GM13976 (cell line): ENCODE measurements at places on chromosomes 7 and 10.

- DNase-seq, result no peak
Measured at GRCh38 chr7:46654546-46655443, 733.7 kb upstream of the IGFBP3 start.

DNA sequence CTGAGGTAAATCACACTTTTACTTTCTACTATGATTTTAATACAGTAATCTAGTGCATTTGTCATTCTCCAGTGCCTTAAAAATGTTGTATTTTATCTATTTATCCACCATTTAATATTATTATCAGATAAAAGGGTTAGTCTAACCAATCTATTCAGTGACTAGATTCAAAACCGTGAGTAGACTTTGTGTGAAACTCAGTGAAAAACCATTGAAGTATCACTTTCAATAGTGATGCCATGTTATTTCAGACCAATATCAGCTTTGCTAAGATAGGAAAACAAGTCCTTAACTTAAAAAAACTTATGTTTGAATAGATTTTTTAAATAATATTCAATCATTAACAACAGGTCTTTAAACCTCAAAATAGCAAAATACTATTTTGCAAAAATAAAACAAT lies 1628.7 kb downstream of the REEP3 start:
- no peak for DNase-seq

DNA sequence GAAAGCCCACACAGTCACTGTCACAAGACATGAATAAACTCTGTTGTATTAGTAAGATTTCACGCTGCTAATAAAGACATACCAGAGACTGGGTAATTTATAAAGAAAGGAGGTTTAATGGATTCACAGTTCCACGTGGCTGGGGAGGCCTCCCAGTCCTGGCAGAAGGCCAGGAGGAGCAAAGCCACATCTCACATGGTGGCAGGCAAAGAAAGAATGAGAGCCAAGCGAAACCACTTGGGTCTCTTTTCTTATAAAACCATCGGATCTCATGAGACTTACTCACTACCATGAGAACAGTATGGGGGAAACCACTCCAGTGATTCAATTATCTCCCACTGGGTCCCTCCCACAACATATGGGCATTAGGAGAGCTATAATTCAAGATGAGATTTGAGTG lies 110.2 kb downstream of the ST8SIA6 start:
- DNase-seq, result no peak

DNA sequence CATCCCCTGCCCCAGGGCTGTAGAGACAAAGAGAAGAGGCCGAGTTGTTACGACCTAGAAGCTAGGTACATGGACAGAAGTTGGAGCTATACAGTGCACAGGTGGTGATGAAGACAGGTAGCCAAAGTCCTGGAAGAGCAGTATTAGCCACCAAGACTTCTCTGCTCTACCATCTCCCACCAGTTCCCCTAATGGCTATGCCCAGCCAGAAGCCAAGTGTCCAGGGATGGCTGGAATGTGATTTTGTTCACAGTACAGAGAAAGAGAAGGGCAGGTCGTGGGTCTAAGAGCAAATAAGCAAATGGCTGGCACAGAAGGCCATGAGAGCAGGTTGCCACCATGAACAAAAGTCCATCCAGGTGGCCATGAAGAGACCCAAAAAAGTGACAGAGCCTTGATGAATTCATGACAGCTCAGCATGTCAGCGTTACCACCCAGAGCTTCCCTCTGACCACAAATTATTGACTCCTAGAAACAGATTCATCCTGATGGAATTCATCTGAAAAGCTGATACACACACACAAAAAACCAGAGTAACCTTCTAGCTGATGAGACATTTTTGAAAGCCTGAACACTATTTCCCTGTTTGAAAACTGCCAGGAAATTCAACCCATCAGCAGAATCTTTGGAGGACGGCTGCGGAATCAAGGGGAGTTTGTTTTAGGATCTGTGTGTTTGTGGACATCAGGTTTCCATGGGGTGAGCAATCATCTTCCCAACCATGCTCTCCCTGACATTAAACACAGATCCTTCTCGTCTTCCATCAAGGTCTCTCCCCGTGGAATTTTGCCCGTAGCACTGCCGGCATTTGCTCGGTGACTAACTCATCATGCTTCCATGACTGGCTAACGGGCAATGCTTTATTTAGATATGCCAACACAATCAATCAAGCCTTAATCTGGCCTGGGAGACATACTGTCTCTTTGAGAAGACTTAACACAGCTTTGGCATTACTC lies 906.7 kb upstream of the AUTS2 start:
- DNase-seq, result no peak

DNA sequence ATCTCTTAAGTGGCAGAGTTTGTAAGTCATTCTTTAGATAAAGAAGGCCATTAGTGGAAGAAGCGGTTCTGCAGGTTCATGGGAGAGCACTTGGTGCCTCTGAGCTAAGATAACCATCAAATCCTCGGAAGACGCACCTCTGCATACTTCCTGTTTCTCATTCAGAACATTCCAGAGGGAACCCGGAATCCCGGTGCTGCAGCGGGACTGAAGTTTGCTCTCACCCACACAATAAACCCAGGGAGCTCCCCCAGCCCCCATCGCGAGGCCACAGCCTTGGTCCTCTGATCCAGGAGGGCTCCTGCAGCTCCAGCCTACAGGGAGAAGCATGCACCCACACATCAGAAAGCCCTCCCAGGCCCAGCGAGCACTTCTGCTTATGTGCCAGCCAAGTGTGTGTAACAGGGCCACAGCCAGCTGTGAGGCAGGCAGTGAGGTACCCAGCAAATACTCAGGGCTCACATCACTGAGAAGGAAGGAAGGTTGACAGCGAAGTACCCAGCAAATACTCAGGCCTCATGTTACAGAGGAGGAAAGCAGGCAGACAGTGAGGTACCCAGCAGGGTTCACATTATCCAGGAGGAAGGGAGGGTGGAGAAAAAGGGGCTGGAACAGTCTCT lies 142.4 kb downstream of the DIP2C start:
- DNase-seq, result no peak

DNA sequence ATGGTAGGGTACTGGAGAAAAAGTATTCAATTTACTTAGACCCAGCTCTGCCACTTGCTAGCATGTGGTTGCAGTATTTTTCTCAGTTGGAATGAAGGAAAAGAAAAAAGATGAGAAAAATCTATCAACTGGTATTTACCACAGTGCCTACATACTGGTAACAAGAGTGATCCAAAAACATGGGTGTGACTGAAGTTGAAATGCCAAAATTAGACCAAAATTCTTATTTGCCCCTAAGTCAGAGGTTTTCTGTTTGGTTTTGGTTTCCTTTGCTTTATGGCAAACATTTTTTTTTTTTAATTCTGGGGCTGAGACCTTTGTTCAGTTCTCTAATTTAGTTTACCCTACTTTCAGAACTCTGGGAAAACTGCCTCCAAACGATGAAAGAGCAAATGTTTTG lies 12.3 kb downstream of the HYCC1 start:
- no peak for DNase-seq

DNA sequence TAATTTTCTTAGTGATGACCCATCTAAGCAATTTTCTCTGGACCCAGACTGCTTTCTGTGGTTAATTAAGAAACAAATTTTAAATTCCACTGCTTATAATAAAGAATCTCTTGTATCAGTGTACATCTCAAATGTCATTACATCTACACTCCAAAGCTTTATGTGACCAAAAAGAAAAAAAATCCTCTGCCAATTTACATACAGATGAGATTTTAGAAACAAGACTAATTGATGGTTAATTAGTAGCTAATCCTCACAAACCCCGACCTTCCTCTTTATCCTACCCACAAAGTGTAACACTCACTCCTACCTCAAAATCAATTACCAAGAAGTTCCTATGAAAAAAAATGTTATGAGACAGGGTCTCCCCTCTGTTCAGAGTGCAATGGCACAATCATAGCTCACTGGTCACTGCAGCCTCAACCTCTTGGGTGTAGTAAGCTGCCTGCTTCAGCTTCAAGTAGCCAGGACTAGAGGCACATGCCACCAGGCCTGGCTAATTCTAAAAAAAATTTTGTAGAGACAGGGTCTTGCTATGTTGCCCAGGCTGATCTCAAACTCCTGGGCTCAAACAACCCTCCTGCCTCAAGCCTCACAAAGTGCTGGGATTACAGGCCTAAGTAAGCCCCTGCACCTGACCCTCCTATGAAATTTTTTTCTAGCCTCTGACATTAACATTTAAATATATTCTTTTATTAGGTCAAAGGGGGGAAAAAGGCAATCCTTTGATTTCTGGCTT lies 14.8 kb downstream of the KIF5B start:
- DNase-seq, result no peak

GRCh38 chr7:154875297-154875696 lies 127.6 kb downstream of the PAXIP1 start:
- DNase-seq, result no peak

DNA sequence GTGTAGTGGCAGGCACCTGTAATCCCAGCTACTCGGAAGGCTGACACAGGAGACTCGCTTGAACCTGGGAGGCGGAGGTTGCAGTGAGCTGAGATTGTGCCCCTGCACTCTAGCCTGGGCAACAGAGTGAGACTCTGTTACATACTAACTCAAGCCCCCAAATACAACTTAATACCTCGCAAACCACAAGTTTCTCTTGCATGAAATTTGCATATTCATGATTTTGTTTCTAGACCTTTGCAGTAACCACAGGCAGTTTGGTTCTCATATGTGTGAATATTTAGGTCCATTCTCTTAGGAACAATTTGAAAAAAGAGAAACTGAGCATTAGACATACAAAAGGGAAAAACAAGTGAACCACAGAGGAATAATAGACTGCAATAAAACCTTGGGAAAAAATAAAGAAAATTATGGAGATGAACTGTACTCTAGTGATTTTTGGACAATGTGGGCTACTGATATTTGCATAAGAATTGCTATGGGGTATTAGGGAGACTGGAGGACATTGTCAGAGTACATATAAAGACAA lies 77.0 kb downstream of the ZNF277 start:
- no peak for DNase-seq

DNA sequence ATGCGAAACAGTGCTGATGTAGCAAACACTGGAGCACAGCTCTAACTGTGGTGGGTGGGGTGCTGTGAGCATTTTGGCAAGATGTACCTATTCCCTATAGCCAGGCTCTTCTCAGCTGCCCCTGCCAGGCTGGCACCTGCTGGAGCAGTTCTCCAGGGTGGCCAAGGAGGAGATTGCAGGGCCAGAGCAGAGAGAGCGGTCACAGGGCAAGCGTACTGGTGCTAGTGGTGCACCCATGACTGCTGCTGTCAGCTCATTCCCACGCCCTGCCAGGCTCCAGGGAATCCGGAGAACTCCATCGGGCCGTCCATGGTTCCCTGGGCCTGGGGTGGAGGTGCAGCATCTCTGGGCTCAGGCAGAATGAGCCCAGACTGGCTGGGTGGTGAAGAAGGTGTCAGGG lies 2.1 kb downstream of the COL13A1 start:
- no peak for DNase-seq

DNA sequence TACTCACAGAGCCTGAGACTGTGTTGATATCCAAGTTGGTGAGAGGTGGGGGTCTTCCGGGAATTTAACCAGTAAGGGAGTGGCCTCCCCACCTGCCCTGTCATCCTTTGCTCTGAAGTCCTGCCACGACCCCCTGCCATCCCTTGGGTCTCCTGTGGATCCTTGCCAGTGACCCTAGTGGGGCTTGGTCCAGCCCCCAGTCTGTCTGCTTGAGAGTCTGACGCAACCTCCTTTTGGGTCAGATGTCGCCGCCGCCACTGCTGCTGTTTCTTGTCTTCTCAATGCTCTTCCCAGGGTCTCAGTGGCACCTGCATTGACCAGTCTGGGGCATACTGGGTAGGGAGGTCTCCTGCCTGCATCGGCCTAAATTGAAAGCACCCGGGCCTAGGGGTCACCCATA lies 28.8 kb downstream of the PAX2 start:
- DNase-seq, result no peak

DNA sequence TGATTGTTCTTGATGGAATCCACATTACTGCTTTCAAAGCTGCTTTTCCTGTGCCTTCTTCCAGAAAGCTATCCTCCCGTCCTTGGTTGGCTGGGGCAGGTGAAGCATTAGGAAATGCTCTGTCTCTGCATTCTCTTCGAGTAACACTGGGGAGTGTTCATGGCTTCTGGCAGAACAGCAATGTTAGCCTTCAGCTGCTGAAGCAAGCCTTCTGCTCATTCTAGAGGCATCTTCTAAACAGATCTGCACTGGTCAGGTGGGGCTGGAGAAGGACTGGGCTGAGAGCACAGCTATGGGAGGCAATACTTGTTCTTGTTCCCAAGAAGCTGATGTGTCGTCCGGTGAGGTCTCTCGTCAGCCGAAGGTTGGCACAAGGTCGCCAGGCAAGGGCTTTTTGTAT lies 80.6 kb downstream of the MGMT start:
- DNase-seq, result no peak

- DNase-seq, result no peak
Measured at GRCh38 chr10:14670551-14671240, 104.0 kb downstream of the FAM107B start.

GRCh38 chr7:147509541-147510200 lies 1080.9 kb upstream of the C7orf33 start:
- DNase-seq, result no peak

- no peak for DNase-seq
Measured at GRCh38 chr10:34756584-34756983, 58.5 kb downstream of the PARD3 start.

- DNase-seq, result peak; percentile 78
Measured at GRCh38 chr10:3852147-3852904, 67.3 kb upstream of the KLF6 start.

- no peak for DNase-seq
Measured at GRCh38 chr10:21463436-21463835, 62.0 kb downstream of the SKIDA1 start.

GRCh38 chr7:44603193-44603592 lies 3.2 kb upstream of the OGDH start:
- DNase-seq, result no peak

DNA sequence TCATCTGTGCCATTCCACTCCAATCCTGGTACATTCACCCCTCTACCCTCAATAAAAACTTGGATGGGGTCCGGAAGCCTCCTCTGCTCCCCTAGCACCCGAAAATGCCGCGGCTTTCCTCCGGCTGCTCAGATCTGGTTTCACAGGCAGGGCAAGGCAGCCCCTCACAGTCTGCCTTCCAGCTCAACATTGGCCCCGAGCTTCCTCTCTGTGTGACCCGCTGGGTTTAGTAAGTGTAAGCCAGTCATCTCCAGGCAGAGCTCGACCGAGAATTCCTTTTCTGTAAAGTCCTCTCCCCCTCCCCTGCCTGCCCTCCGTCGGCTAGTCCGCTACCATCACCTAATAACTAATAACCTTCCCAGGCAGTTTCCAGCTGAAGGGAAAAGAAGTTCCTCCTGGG lies 3.4 kb downstream of the INHBA start:
- DNase-seq, result no peak

GRCh38 chr10:120727001-120727400 lies 124.2 kb upstream of the WDR11 start:
- DNase-seq, result no peak

GRCh38 chr7:90173127-90173844 lies 19.0 kb downstream of the STEAP1 start:
- peak; percentile 36 for DNase-seq

- no peak for DNase-seq
Measured at GRCh38 chr10:33653584-33654367, 319.3 kb upstream of the NRP1 start.

GRCh38 chr7:131948434-131949053 lies 392.1 kb upstream of the PODXL start:
- DNase-seq, result no peak

- no peak for DNase-seq
Measured at GRCh38 chr7:101465131-101465530, 102.5 kb downstream of the COL26A1 start.
